Hematopoietic multipotent progenitor cell treated with erythropoietin and hydrocortisone succinate and interleukin-3 and kit ligand, for 17 days (in vitro differentiated cells): ENCODE measurements at places on chromosomes 7 and 10.
A peak's percentile ranks its signal among the peaks of the same experiment; 100 is the strongest.

DNA sequence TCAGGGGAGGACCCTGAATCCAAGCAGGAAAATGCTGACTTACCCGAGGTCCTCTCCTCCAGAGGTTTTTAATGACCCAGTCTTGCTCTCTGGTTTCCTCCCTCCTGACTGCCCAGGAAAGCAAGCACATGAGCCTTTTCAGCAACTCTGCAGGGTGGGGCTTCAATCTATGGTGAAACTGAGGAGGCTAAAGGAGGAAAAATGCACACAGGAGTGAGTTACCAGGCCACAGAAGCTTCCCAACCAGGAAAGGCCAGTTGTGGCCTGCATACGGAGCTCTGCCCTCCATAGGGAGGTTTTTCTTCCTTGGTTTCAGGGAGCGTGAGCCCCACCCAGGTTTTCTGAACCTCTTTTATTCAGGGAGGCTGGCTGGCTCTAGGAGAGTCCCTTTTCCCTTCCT lies 14.1 kb upstream of the DLG5 start:
- no peak for DNase-seq

DNA sequence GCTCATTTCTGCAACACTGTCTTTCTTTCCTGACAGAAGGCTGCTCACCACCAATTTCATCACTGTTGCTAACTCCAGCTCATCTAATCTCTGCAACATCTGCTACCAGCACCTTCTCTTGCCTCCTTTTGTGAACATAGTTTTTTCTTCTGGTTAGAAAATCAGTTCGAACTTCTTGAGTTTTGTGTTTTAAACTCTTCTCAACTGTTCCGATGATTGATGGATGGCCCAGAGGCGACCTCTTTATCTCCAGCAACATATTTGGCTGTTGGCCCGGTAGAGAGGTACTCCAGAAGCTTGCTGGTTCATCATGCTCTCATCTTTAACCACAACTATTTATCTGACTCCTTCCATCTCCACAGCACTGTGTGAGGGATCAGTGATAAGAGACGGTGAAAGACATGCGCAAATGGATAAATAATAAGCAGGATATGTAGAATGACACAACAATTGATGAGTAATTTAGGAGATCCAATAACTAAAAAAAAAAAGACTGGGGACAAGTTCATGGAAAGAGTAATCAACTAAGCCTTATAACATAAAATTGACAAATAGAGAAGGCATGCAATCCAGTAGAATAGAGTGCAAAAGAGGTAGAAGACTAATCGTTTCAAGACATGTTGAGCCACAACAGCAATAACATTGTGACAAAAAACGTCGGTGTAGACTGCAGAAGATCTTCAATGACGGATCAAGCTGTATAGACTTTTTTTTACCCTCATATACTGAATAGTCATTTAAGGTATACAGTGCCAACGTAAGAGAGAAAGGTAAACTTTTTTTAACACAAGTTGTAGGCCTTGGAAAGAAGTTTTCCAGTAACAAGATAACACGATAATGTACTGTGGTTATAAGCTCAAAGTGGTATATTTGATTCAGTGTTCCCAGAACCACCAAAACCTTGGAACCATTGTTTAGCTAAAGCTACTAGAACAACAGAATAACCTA lies 152.2 kb downstream of the CRPPA start:
- DNase-seq = peak; percentile 14

GRCh38 chr10:59227136-59227673 lies 50.8 kb downstream of the PHYHIPL start:
- DNase-seq = no peak

DNA sequence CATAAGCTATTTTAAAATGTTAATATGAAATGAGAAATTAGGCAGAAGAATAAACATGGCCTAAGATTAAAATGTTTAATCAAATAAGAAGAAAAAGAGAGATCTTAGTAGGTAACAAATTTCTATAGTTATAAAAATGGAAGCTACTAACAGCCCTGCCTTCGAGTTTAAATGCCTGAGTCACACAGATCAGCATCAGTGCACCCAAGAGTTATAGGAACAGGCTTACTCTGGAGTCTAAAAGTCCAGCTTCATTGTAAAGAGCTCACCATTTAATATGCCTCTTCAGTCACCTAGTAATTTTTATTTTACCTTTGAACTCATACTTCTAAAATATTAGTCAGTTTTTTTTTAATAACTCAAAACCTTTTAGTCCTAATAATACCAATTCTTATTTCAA lies 52.6 kb downstream of the BRI3 start:
- DNase-seq = no peak

DNA sequence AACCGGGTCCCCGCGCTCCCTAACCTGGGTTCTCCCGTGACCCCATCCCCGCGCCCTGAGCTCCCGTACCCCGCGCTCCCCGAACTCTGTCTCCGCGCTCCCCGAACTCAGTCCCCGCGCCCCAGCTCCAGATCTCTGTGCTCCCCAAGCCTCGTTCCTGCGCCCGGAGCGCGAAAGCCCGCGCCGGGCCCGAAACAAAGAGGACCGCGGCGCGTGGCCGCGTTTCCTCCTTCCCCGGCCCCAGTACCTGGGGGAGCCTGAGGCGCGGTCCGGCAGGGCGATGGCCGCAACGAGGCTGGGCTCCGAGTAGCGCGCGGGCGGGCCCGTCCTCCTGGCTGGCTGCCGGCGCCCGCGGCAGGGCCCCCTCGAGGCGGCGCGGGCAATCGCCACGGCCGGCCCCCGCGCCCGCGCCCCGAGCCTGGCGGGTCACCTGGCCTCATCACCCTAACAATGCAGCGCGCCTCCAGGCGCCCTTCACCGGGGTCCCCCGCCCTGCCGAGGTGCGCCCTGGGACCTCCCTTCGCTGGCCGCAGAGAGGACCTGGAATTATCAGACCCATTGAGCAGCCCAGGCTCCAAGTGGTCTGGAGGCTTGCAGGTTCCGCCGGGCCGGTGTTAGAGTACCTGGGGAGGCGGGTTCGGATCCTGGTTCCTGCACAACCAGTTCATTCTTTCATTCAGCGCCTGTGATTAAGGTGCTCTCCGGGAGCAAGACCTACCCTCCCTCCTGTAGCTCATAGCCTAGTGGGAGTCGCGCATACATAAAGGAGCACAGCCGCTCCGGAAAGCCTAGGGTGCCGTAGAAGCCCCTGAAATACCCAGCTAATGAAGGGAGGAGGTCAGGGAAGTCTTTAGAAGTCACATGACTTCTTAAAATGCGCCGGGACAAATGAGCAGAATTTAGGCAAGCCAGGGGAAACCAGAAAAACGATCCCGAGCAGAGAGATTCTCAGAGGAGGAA lies at the start of gene TNS3:
Gene TNS3 (minus strand): TSS at position 308 of the 960 bp plus-strand sequence. CDS start 142,475 bp downstream, outside the sequence.
- no peak for DNase-seq

DNA sequence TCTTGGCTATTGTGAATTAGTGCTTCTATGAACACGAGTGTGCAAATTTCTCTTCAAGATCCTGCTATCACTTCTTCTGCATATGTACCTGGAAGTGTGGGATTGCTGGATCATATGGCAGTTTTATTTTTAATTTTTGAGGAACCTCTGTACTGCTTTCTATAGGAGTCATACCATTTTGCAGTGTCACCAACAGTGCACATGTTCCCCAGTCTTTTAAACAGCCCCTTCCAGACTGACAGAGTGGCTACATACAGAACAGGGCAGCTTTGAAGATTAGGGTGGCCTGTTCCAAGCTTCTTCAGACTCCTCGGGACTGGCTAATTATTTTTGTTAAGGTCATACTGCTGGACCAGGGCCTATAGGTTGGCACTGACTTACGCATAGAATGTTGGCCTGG lies 82.9 kb downstream of the AUTS2 start:
- no peak for DNase-seq

DNA sequence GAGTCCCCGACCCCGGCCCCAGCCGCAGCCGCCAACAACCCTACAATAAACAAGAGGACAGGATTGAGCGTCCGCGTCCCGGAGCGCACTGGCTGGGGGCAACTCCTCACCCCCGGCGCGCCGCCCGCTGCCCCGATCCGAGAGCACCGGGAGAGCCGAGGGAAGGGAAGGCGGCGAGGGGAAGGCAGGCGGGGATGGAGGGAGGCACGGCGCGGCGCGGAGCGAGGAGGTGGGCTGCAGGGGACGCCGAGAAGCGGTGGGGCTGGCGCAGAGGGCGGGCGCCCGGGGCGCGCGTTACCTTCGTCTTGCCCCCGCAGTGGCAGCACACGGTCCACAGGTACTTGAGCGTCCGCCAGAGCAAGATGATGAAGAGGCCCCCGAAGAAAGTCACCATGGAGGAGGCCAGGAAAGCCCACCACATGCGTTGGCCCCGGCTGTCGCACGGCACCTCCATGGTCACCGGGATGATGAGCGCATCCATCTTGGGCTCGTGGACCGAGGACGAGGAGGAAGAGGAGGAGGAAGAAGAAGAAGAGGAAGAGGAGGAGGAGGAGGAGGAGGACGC lies 559 bp downstream of the KCNMA1 start:
- no peak for DNase-seq

- no peak for DNase-seq
These were observed 367.8 kb upstream of the NUPR2 start for GRCh38 chr7:56483861-56484550.

- DNase-seq = no peak
These were observed 342.7 kb downstream of the GRID1 start for GRCh38 chr10:86023931-86024280.

- no peak for DNase-seq
These were observed 43.4 kb downstream of the PSPH start for GRCh38 chr7:56007891-56008290.

DNA sequence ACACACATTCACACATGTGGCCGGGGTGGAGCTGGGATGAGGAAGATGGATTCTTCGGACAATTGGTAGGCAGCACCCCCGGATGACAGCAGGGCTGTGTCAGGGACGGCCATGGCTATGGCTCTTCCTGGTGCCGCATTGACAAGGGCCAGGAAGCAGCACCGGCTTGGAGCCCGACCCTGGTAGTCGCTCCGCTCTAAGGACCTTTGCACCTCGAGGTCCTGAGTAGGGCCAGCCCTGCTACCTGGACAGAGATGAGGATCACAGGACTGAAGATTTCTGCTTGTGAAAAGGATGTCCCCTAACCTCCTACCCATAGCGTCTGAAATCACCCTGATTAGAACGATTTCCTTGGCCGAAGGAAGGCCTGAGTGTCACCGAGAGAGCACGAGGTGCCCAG lies 134.1 kb downstream of the ADARB2 start:
- DNase-seq = no peak

- DNase-seq = no peak
These were observed 327.1 kb downstream of the PRPF18 start for GRCh38 chr10:13913897-13914296.

- peak; percentile 70 for DNase-seq
These were observed 657 bp downstream of the HACD1 start for GRCh38 chr10:17616403-17617030.

DNA sequence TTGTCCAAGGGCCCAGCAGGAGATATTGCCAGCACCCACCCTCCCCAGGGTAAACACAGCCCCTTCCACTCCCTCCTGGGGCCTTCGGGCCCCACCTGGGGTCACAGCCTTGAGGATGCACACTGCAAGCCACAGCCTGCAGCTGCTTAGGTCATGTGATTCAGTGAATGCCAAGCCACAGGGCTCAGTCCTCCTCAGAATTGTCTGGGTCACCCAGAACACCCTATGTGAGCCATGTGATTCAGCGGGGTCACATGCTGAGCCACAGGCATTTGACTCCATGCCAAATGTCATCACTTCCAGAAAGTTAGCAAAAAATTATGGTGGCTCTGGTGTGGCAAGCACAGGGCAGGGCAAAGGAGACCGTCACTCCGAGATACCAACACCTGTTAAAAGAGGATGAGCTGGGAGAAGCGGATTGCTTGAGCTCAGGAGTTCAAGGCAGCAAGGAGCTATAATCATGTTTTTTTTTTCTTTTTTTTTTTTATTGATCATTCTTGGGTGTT lies 17.2 kb upstream of the PSAP start:
- DNase-seq = peak; percentile 88

DNA sequence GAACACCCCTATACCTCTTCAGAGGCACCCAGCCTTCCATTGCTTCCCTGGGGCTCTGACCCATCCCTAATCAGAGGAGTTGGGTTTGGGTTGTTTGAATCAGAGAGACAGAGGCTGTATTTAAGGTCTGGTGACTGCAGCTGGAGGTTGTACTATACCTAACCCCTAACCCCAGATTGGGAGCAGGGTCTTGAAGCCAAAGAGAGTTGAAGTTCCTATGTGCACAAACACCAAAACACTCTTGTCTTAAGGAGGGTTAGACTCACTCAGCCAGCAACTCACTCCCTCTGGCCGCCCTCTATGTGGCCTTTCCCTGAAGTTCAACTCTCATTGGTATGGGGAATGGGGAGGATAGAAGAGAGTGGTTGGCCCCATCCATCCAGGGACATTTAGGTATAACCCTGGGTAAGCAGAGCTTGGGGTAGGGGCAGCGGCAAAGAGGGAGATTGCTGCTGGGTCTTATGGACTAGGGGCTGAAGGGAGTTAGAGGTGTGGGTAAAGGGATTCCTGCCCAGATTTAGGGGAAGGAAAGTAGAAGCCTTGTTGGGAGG lies 80.0 kb downstream of the PAX2 start:
- no peak for DNase-seq

DNA sequence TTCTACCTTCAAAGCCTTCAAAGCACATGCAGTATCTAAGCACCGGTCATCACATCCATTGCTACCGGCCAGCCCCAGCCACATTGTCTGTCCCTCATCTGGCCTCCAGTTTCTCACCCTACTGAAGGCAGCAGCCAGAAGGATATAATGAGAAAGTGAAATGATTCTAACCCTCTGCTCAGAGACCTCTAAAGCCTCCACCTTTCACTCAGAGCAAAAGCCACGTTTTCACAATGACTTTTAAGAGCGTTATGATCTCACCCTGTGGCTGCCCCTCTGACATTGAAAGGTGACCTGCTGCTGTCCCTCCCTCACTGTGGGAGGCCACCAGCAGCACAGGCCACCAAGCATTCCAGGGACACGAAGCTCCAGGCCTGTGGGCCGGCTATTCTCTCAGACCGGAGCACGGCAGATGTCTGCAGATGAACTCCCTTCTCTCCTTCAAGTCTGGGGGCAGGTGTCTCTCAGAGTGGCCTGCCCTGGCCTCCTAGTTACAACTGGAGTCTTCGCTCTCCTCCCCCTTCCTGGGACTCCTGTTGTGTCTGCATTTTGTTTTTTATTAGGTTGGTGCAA lies 94.9 kb upstream of the EEPD1 start:
- no peak for DNase-seq

- DNase-seq = no peak
These were observed 568.3 kb downstream of the INHBA start for GRCh38 chr7:41134300-41135255.

DNA sequence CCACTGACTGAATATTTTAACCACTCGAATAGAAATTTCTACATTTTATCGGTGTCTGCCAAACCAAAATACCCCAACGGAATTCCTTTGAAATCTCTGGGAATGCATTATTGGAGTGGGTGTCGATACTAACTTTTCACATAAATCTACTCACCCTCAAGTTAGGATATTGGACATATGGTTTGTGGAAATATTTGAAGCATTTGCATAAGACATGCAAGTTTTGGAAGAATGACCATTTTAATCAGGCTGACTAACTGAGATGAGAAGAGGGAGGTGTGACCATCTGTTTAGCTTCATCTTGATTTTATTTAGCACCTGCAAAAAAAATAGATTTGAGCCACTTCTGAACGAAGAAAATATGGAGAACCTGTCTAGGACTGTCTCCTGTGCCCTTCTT lies 61.2 kb downstream of the KLF6 start:
- no peak for DNase-seq

GRCh38 chr10:29470843-29471543 lies 163.8 kb downstream of the SVIL start:
- no peak for DNase-seq

- DNase-seq = no peak
These were observed 492.9 kb downstream of the PTPRN2 start for GRCh38 chr7:158094671-158095226.

- no peak for DNase-seq
These were observed 433.9 kb upstream of the ZMIZ1 start for GRCh38 chr10:78634835-78635234.

GRCh38 chr10:48737886-48738285 lies 53.2 kb downstream of the WDFY4 start:
- no peak for DNase-seq

GRCh38 chr7:96827701-96828100 lies 118.1 kb upstream of the SEM1 start:
- no peak for DNase-seq
